Stimulated activated CD8-positive, alpha-beta memory T cell treated with anti-CD3 and anti-CD28 coated beads, Interleukin-7, amount 100 ng/mL, for 1 hour (primary cell): ENCODE measurements at places on chromosomes 6 and 20.
A peak's percentile ranks its signal among the peaks of the same experiment; 100 is the strongest.

GRCh38 chr6:16470502-16471221, 232.3 kb downstream of the GMPR start:
- no peak for DNase-seq

- no peak for DNase-seq
Measured at GRCh38 chr20:47775841-47776240, 9.4 kb downstream of the SULF2 start.

DNA sequence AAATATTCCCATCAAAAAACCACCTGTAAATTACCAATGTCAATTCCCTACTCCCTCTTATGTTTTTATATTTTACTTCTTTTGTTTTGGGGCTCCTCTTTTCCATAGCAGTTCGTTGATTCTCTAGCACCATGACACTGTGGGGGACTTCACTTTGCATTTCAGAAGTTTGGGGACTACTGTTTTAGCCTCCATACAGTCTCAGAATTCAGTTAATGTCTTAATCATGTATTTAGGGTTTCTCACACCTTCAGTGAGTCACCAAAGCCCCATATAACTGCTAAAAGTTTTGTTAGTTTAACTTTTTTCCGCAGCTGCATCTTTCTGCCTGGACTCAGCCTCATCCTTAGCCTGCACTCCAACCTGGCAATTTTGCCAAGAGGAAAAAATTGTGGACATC, 20.7 kb upstream of the AIG1 start:
- no peak for DNase-seq

GRCh38 chr6:95094751-95095663, 482.3 kb upstream of the MANEA start:
- no peak for DNase-seq

DNA sequence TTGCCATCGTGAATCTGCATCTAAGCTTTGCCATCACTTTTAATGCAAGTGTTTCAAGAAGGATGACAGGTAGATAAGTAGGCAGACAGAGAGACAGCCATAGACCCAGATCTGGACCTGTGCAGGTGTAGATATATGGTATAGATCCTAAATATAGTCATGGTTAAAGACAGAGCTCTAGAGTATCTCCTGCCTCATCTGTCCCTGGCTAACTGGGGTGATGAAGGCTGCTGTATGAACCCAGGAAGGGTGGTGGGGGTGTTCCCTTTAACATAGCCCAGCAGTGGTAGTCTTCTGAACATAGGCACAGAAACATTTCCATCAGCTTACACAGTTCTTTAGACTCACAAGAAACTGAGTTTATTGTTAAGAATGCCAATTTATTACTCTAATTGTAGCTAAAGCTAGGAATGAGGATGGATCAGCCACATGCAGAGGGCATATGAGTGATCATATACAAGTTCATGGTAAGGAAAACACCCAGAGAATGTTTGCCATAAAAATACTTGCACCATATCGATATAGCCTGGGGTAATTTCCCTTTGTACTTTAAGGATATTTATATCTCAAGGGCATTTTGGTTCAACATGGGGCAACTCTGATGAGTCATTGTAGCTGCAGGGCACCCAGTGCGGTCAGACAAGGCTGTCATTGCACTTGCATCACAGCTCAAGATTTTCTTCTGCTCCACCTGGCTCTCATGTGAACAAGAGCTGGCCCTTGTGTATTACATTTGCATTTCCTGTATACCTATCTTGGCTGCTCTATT, 587.2 kb downstream of the EPM2A start:
- no peak for DNase-seq

- DNase-seq: no peak
Measured at GRCh38 chr20:10634683-10635411, 39.0 kb downstream of the JAG1 start.

DNA sequence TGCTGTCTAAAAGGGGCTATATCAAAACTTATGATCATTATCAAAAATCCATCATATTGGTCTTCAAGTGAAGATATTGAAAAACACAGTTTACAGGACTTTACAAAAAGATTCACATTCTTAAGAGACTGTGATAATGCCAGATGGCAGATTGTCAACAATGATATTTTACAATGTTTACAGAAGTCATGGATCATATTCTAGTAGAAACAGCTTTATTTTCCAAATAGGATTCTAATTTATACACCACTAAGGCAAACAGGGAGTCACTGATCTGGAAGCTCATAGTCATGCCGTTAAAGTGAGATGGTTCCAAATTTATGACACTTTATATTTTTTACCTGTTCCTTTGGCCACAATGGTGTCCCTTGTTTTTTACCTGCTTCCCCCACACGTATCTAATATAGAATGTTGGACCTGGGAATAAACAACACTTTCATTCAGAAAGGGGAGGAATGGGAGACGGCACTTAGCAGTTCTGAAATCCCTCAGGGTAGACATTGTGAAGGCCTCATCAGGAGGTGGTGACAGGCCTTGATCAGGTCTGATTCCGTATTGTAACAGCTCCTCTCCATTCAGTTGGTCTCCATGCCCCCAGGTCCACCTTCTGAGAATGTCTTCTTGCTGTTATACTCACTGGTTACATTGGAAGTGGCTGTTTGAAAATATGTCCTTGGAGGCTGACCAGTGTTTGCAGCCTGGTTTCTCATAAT, 228.6 kb downstream of the ADGB start:
- DNase-seq: no peak

DNA sequence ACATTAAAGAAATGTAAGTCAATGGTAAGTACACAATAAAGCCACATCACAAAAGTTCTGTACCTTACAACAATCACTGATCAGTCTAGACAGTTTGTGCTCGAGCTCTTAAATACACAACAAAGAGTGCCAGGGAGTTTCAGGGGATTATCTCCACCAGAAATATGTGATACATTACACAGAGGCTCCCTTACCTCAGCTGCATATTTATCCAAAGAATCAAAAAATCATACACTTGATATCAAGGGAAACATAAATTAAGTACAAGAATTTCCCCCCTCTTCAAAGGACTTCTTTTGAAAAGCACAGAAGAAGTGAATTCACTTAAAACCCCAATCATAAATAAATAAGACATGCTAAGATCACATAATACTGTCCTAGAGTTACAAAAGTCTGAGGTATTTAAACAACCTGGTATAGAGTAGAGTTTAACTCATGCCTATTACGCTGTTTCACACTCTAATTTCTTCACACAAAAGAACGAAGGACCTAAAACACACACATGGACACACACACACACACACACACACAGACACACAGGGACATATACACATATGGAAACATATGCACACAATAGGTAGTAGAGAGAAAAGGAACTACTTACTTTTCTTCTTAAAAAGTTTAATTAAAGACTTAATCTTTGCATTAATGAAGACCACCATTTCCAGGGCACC, 528 bp downstream of the NHSL1 start:
- no peak for DNase-seq

GRCh38 chr6:148947621-148948444, 201.0 kb downstream of the UST start:
- peak; percentile 69 for DNase-seq

DNA sequence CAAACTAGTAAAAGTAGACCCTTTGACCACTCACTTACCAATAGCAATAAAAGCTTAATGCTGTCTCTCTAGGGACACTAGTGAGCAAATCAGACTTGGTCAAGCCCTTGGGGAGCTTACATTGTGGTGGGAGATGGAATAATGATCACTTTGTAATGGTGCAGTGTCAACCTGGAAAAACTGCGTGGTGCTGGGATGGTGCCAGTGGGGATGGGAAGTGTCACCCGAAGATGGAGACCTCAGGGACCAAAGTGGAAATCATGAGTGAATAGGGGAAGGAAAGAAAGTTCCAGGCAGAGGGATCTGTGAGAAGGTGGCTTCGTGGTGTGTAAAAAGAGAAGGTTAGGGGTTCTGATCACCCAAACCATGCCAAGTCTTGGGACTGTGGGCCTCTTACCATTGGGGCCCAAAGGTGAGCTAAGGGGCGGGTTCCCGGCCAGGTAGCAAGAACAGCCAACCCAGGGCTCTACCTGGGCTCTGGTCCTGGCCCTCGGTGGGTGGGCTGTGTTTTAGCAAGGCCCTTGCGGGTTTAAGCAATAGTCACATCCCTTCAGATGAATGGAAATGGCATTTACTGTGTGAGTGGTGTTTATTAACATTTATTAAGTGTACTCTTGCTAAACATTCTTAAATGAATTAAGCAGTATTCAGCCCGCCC, 15.5 kb downstream of the DYNLRB1 start:
- no peak for DNase-seq

DNA sequence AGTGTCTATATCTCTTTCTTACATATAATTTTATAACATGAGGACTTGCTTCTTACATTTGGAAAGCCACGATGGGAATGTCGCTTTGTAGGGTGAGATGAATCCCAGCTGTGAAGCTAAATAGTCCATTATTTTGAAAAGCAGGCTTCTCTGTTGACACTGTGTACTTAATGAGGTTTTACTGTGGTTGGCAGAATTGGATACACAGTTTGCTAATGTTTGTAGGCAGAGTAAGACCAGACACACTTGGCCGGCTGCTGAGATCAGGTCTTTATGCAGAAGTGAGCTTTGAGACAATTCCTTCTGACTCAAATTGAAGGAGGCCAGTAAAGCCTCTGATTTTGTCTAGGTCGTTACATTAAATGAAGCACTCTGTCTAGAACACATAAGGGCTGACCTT, 93.0 kb downstream of the NDUFAF5 start:
- no peak for DNase-seq

GRCh38 chr6:73487473-73487872, 25.9 kb downstream of the MTO1 start:
- DNase-seq: no peak

DNA sequence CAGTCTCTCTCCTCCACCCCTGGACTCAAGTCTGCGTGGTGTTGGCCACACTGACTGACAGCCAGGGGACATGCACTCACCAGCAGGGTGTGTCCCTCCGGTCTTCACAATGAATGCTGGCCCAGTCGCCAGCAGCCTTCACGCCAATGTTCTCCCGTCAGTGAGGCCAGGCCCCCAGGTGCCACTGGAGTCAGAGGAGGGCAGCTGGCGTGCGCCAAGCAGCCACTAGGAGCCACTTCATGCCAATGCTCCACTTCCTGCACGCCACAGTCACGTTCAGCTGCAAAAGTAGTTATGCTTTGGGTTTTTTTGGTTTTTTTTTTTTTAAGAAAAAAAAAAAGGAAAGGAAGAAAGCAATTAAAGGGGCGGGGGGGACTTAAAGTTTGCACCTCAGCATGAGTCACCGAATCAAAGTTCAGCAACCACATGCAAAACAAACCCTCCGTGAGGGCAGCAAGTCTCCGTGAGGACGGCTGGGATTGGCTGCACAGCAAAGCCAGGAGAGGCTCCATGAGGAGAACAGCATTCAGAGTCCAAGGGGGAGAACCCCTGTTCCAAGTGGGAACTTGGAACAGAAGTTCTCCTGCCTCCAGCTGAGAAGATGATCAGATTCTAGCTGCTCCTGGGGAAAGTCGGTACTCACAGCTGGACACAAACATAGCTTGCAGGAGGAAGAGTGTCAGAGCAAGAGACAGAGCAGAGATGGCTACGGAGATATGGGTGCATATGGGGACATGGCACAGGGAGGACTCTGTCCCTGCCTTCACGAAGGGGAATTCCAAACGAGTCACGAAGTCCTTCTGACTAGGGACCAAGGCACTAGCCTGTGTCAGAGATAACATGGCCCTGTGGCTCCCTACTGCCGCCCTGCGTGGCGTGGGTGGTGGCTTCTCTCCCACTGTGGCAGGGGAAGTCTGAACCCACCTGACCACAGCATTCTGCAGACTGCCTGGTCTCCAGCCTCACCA, at the start of gene ZC3H12D:
TSS of gene ZC3H12D (minus strand) at position 282 of the 968 bp plus-strand sequence. CDS start 10,471 bp downstream, outside the sequence.
- peak; percentile 54 for DNase-seq

- no peak for DNase-seq
Measured at GRCh38 chr20:19785173-19785982, 27.3 kb downstream of the RIN2 start.
